ENCODE measurements at places on chromosomes 2 and 18. TPM values are rescaled to one million over a fixed set of nuclear protein-coding genes. Genes with fewer than 3 reads are reported as not detected.
A peak's percentile ranks its signal among the peaks of the same experiment; 100 is the strongest.

The TRABD2A gene
- total RNA-seq: not detected

The SCN9A gene
- 4.0 TPM for total RNA-seq

The ZAP70 gene
- 4.4 TPM for total RNA-seq

- no peak for DNase-seq
Observed at GRCh38 chr18:44687421-44687820, 6.7 kb downstream of the SETBP1 start.

- DNase-seq: no peak
Observed at GRCh38 chr2:70045405-70045804, 41.9 kb upstream of the PCBP1 start.

DNA sequence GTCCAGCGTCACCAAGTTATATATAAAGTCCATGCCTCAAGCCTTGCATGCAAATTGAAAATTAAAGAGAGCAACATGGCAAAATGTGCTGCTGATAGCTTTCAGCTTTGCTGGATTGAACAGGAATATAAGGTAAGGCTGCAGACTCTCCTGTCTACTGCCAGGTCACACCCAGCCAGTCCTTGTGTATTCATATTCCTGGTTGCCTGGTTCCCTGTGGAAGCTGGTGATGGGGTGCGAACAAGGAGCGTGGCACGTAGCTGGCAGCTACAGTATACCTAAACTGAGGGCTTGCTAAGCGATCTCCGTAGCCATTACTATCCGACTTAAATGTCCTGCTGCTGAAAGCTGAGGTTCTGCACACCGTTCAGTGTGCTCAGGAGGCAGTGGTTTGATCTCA, 50.1 kb upstream of the NOSTRIN start:
- DNase-seq: no peak

DNA sequence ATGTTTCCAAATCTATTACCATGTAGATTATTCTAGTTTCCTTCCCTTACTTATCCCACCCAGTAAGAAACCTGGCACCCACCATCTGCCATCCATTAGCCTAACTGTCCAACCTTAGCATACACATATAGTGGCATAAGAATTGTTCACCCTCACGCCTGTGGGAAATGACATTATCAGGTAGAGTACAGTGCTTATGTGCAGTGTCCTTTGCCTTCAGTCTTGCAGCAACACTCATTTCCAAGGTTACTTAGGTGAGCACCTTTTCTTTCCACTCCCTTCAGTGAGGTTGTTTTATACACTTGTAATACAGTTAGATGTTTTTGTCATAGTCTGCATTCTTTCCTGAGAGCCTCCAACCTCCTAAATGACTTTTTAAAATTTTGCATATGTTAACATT, 18.1 kb downstream of the AQP12B start:
- no peak for DNase-seq

DNA sequence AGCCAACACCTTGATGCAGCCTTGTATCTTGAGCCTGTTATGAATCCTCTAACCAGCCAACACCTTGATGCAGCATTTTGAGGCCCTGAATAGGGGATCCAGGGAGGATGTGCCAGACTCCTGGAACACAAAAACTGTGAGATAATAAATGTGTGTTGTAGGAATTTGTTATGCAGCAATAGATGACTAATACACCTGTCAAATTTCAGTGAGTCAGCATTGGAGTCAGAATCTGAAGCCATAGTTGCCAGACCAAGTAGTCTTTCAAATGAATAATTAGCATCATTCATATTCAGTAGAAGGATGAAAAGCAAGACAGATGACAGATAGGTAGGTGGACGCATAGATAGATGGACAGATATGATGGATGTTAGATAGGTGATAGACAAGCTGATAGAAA, 942.5 kb upstream of the SLC39A10 start:
- DNase-seq: no peak

GRCh38 chr2:124186801-124187200, 161.7 kb downstream of the CNTNAP5 start:
- no peak for DNase-seq

DNA sequence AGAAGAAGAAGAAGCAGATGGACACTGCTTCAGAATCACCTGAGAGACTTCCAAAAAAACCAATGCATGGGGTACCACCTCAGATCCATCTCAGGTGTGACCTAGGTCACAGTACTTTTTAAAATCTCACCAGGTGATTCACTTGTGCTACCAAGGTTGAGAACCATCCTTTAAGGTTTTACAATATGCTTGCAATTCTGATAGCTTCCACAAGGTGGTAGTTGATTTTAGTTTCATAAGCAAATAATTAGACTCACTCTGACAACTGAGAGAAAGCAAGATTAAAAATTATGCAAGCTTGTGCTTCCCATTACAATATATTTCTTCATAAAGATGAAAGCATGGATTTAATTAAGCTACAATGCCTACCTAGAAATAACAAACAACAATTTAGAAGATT, 355.1 kb downstream of the EN1 start:
- DNase-seq: no peak

DNA sequence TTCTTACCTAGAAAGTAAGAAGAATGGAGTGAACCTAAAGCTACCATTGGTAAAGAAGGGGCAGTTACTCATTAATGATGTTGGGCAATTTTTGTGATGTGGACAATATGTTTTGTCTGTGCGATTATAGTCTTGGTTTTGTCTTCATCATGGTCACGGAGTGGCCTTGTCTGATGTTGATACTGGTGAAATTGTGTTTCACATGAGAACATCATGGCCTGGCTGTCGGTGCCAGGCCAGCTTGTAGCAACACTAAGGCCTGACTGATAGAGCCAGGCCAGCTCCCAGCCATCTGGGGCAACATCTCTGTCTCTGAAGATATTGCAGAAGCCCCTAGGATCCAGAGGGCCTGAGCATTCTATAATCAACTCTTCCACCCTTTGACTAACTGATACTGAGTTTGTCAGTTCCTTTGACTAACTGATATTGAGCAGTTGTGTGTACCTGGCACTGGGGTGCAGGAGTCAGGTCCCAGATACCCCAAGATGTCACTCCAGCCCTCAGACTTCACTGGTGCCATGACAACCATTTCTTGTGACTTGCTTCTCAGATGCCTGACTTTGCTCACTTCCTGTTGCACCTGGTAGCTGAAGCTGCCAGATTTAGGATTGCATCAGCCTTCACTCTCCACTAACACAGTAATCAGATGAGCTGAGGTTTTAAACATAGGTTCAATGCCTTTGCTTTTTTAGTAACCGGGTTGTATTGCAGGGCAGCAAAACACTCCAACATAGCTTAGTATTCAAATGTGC, 62.5 kb downstream of the RPIA start:
- peak; percentile 18 for DNase-seq

Measured in thyroid gland (tissue), 4 donors.